ENCODE measurements at places on chromosomes 2 and 18. TPM values are rescaled to one million over a fixed set of nuclear protein-coding genes. Genes with fewer than 3 reads are reported as not detected.

Gene ERBB4
- total RNA-seq: 0.16 TPM

Gene CSRNP3
- total RNA-seq: 1.1 TPM

Gene SCG2
- 0.25 TPM for total RNA-seq

Gene CHRND
- not detected for total RNA-seq

Gene MAPRE3
- 11.9 TPM for total RNA-seq

- no peak for DNase-seq
Measured at GRCh38 chr2:38323623-38324022, 53.5 kb downstream of the ATL2 start.

DNA sequence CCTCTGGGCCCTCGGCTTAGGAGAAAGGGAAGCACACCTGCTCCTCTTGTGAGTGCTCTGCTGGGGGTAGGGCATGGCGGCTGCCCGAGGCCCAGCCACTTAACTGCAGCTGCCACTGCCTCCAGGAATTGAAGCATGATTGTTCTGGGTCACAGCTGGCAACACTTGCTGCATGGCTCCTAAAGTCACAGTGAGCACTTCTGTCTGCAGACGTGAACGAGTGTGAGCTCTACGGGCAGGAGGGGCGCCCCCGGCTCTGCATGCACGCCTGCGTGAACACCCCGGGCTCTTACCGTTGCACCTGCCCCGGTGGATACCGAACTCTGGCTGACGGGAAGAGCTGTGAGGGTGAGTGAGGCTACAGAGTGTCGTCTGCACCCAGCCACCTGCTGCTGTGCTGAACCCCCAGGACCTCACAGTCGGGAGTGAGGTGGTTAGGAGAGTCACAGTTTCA, 44.4 kb downstream of the FBLN7 start:
- DNase-seq: no peak

DNA sequence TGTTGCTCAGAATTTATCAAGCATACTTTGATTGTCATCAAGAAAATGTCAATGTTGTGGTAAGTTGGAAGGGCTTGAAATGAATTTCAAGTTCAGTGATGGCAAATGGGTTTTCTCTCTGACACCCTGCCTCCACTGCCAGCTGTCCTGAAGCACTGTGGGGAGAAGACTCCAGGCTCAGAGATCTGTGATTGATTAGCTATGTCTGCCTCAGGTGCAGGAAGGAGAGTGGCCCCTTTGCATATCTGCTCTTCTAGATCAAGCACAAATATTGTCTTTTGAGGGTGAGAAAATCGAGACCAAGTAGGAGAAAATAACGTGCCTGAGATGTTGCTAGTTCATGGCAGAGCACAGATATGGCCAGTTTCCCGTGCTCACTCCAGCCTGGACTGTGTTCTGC, 178.8 kb upstream of the GLI2 start:
- no peak for DNase-seq

- no peak for DNase-seq
Measured at GRCh38 chr2:38581193-38582147, 21.3 kb downstream of the HNRNPLL start.

- DNase-seq: no peak
Measured at GRCh38 chr2:217058791-217059755, 199.2 kb upstream of the TNP1 start.

DNA sequence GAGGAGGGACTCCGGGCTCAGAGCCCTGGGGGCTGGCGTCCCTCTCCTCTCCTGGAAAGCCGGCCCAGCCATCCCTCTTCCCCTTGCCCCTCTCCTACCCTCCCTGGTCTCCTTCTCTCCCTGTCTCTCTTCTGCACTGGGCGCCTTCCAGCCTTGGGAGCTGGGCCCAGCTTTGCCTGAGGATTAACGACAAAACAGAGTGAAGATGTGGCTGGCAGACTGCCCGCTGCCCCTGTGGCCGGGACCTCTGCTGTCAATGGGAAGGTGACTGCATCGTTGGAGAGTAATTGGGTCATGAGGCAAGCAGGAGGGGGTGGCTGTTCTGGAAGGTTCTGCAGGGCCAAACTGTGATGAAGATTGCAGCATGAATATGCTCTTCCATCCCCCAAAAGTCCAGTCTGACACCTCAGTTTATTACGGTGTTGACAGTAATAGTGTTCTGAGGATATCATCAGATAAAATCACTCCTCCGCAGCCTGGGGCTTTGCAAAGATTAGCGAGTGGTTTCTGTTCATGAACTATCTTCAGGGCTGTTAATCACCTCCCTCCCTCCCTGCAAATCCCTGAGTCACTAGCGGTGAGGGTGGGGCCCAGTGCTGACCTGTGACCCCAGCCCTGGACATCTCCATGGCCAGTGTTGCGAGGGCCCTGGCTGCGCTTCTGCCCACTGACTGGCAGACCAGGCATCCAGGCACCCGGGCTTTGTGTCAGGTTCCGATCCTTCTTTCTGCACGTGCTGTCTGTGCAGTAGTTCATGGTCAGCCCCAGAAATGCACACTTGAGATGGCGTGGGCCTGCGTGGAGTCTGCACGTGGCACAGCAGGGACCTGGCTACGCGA, 23.0 kb downstream of the RTP5 start:
- no peak for DNase-seq

DNA sequence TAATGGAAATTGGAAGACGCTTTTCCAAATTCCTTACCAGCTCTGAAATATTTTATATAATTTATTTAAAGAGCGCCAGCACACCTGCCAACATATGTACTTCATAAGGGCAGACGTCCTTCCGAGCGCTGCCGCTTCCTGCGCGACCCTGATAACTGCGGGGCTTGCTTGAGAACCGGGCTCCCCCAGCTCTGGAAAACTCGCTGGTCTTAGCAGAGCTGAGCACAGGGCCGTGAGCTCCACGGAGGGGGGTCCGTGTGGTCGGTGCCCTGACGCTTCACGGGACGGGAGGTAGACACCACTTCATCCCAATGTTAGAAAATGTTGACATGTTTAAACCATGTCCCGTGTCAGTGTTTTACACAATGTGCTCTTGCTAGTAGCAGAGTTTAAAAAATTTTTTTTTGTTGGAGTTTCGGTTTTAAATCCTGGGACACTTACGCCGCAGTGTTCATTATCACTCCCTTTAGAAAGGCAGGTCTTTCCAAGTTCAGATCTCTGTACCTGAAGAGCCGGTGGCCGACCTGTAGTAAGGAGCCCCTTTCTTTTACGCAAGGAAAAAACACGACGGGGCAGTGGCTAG, 1.6 kb downstream of the NFATC1 start:
- DNase-seq: no peak

DNA sequence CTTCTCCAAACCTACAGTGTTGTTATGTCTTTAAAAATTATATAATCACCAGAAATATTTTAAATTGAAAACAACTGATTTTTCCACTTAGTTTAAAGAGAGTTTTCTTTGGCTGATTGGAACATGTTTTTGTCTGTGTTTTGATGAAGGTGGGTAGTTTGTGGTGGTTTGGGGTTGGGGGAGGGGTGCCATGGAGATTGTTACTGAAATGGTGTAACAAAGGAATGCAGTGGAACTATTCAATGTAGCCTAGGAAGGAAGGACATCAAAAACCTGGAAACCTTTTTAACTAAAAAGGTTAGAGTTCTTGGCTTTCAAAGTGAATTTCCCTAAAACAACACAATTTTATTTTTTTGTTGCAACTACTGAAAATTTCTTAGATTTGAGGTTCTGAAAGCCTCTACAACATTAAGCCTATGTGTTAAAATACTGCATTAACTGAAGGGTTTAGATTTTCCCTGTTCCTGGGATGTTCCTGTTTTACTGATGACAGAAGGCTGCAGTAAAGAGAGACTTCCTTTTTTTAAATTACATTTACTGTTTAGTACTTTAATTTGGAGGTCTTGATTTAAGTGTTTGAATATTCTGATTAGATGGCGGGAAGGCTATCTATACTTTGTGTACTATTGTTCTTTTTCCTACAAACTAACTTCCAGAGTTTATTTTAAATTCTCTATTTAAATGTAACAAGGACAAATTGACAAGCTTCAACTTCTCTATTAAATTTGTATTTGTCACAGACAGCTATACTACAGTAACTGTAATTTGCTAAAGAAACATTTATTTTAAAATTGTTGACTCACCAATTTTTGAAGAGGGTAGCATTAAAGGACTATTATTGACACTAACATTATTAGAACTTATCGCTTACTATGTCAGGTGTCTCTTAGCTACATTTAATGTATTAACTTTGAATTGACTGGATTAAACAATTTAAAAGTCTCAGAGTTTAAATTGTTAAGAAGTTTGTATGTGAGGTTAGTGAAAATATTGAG, 87.7 kb downstream of the LIMS1 start:
- no peak for DNase-seq

DNA sequence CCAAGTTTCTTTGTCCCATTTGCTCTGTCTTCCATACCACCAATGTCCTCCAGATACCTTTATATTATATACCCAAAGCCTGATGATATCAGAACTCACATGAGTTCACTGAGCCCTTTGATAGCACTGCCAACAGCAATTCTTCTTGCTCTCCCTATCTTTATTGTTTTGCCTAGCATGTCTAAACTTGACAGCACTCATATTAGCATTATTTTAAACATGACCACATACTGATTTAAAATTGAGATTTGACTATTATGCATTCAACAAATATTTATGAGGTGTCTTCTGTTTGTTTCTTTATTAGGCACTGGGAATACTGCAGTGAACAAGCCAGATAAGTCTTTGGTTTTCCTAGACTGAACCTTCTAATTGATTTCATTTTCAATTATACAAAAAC, 587.3 kb upstream of the GCFC2 start:
- no peak for DNase-seq

DNA sequence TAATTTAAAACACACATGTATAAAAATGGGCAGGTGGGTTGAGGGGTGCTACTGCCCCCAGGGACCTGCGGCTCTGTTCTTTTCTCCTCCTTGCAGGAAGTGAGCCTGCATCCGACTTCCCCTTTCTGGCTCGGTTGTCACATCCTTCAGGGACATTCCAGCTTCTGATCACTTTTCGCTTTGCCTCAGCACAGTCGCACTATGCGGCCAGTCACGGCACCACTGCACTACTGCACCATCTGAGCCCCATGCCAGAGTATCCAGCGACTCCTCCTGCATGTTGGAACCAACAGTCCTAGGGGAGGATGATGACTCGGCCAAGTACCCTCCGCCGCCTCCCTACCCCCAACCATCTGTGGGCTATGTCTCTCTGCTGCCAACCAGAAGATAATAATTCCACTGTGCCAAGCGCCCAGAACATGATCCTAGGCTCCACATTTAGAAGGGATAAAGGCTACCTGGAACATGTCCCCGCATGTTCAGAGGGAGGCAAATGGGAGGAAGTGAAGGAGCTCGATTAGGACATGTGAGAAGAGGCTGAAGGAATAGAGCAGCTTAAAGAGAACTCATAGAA, 17.6 kb downstream of the CDC42EP3 start:
- DNase-seq: no peak

DNA sequence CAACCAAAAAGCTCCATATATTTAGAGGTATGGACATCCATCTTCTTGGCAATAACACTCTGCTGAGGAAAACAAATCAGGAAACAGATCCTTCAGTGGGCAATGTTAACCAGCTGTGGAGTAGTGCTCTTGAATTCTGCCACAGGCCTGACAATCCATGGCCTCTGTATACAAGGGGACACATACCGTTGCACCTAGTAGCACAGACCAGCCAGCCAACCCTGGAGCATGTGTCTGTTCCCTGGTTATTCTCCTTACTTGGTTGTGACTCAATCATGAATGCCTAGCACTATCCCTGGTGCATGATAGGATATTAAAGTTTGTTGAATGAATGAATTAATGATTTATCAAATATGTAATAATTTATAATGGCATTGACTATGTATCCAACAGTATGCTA, 261.4 kb upstream of the MGAT5 start:
- DNase-seq: no peak
